ENCODE measurements at places on chromosomes 1 and 21.
A peak's percentile ranks its signal among the peaks of the same experiment; 100 is the strongest.

DNA sequence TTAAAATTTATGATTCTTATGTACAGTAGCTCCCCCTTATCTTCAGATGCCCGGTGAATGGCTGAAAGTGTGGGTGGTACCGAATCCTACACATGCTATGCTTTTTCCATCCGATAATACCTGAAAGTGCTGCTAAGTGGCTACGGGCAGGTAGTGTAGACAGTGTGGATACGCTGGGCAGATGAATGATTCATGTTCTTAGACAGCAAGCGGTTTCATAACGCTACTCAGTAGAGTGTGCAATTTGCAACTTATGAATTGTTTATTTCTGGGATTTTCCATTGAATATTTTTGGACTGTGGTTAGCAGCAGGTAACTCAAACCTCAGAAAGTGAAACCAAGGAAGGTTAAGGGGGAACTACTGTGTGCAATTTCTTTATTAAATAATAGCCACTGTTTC, 7.5 kb downstream of the PCP4 start:
- DNase-seq: no peak

GRCh38 chr21:33433425-33434114, 30.4 kb downstream of the IFNGR2 start:
- DNase-seq: no peak

GRCh38 chr1:21794656-21795055, 11.7 kb upstream of the USP48 start:
- no peak for DNase-seq

DNA sequence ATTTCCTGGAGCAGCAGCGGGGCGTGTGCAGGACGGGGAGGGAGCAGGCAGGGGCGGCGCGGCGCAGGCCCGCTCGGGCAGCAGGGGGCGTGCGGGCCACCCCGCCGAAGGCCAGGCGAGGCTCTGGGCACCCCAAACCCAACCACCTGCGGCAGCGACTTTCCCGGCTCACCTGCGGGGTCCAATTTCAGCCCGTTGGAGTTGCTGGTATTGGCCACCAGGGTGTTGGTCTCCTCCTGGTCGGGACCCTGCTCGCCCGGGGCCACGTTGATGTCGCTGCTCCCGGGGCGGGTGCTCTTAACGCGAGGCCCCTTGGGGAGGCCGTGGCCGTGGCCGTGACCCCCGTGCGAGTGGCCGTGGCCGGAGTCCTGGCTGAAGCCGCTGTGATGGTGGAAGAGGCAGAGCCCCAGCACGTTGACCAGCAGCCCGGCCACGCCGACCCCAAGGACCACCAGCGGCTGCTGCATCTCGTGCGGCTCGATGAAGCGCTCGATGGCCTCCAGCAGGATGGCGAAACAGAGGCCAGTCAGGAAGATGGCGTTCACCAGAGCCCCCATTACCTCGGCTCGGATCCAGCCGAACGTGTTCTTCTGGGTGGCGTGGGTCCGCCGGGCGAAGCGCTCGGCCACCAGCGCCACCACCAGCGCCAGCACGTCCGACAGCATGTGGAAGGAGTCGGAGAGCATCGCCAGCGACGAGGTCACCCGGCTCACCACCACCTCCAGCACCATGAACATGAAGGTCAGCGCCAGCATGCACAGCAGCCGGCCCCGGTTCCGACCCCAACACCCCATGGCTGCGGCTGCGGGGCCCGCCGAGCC, 932 bp downstream of the SLC30A1 start:
- DNase-seq: peak; percentile 93

- no peak for DNase-seq
These were observed 239.3 kb upstream of the KCNK2 start for GRCh38 chr1:214843281-214843680.

DNA sequence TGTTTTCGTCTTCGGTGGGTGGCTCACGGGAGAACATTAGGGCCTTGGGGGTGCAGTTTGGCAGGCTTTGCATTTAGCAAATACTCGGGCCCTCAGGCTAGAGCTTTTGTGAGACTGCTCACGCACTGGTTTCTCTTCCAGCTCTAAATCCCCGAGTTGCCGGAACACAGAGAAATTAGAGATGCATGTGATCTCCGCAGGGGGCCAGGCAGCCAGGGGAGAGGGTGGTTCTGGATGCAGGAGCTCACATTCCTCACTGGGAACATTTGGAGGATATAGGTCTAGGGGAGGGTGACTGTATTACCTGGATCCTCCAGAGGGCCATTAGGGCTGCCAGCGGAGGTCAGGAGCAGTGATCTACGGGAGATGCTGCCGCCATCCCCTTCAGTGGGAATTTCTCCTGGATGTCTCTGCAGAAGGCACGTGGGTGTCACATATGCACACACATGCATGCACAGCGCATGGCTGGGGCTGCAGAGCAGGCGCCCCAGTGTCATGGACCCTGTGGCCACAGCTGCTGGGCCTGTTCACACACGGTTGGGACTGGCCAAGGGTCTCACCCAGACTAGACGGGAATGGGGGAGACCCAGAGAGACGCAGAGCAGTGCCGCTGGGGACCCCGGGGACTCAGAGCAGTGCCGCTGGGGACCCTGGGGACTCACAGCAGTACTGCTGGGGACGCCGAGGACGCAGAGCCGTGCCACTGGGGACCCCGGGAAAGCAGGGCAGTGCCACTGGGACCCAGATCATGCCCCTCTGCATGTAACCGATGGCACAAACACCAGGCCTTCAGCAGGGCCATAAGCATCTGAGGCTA, 258.7 kb downstream of the CAMTA1 start:
- no peak for DNase-seq

DNA sequence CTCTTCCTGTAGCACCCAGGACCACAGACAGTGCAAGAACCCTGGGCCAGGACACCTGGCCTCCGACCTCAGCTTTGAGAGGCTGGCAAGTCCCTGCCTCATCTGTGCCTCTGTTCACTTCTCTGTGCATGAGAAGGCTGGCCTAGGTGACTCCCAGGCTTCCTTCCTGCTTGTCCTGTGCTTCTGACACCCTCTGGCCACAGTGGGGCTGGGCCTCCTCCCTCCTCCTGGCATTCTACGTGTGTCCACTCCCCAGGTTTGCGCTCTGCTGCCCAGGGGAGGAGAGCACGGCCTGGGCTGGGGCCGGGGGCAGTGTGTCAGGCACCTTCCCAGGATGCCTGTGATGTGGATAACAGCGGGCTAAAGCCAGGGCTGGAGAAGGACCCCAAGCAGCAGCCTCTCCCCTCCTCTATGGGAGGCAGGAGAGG, 30.3 kb upstream of the PKP1 start:
- DNase-seq: peak; percentile 39

DNA sequence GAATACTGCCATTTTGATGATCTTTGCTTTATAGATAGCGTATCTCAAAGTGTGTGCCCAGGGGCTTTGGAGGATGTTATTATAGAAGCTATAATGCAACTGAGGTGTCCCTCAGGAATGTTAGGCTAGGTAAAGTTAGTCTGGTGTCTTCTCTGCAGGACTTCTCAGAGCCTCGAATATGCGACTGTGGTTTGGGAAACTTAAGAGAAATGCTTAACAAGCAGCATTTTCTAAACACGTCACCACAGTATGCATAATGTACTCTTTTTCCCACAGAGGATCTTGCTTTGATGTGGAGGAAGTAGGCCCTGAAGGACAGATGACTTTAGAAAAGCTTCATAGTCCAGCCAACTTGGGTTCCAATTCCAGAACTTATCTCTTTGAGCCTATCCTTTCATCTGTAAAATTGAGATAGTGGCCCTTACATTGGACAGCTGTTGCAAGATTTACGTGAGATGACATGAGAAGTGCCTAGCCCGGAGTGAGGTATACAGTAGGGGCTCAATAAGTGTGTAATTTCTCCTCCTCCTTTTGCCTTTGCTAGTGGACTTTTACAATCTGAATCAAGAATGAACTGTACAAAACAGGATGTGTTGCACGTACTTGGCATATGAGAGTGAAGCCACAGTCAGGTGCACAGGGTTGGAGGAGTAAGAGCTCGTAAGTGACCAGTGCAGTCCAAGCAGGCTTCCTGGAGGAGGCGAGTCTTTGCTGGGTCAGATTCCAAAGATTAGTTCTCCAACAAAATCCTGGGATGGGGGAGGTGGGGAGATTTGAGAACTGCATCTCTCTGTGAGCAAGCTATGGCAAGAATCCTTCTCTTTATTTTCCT, 29.7 kb upstream of the TRABD2B start:
- DNase-seq: no peak

DNA sequence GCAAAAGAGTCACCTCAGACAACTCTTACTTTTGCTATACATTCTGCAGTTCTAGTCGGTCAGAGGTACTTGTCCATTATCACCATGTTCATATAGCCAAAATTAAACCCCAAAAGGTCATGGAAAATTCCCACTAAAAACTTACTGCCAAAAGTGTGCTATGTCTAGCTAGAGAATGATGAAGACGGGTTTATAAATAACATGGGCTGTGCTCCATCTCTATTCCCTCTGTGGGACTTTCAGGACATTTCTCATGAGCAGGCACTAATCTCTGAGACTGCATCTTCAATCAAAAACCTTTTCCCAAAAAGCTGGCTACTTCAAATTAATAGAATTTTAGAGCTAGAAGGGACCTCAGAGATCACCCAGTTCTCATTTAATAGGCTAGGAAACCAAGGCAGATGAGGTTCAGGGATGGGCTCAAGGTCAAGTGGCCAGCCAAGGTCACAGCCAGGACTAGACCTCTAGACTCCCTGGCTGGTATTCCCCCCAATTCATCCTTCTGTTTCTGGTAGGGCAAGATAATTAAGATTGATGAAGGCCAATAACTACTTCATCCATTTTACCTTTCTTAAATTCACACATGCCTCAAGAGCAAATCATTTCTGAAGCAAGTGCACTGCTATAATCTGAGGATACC, 21.0 kb upstream of the MOB3C start:
- no peak for DNase-seq

GRCh38 chr1:4563586-4563985, 90.8 kb upstream of the AJAP1 start:
- DNase-seq: no peak

- DNase-seq: no peak
These were observed 9.3 kb upstream of the DPYD start for GRCh38 chr1:97929874-97930851.

- no peak for DNase-seq
These were observed 653.9 kb upstream of the USP24 start for GRCh38 chr1:55869065-55869464.

- DNase-seq: no peak
These were observed 286.9 kb upstream of the ADGRL2 start for GRCh38 chr1:81513796-81514354.

DNA sequence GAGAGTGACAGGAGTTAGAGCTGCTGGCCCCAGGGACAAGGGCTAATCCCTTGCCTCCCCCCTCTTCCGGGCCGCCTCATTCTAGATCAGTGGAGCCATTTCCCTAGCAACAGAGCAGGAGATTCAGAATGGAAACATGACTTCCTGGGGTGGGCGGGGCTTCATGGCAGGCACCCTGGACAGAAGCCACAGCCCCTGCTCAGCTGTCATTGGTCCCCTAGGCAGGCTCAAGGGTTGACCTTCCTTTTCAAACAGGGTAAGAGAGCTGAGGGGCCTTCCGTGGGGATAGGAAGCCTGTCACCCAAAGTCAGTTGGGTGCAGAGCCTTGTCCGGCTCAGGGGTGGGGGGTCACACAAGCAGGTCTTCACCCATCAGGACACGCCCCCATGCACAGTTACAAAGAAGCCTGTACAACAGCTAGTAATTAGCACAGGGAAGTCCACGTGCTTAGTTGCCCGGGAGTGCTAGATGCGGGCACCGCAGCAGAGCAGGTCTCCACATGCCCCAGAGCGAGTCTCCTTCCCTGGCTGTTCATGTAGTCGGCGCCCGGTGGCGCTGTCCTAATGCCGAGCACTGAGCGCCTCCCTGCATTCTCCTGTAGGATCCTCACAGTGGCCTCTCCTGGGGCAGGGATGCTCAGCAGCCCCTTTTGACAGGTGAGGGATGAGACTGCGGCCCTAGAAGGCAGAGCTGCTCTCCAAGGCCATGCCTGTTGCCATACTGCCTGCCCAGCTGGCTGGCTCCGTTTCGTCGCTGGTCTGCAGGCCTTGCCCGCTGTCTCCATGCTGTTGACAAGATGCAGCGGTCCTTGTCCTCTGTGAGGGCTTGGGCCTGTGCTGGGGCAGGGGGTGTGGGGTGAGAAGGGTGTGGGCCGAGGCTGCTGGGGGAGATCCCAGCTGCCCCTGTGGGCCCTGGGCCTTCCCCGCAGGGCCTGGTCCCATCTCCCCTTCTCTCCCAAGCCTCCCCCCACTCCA, 5.1 kb downstream of the TMEM201 start:
- peak; percentile 89 for DNase-seq

GRCh38 chr1:16205891-16206546, 6.4 kb downstream of the ARHGEF19 start:
- DNase-seq: no peak

GRCh38 chr1:94683886-94684285, 136.3 kb upstream of the SLC44A3 start:
- no peak for DNase-seq

- no peak for DNase-seq
These were observed 4.7 kb upstream of the SPATA45 start for GRCh38 chr1:212852105-212852688.

GRCh38 chr1:58626293-58626692, 49.2 kb upstream of the TACSTD2 start:
- DNase-seq: no peak

DNA sequence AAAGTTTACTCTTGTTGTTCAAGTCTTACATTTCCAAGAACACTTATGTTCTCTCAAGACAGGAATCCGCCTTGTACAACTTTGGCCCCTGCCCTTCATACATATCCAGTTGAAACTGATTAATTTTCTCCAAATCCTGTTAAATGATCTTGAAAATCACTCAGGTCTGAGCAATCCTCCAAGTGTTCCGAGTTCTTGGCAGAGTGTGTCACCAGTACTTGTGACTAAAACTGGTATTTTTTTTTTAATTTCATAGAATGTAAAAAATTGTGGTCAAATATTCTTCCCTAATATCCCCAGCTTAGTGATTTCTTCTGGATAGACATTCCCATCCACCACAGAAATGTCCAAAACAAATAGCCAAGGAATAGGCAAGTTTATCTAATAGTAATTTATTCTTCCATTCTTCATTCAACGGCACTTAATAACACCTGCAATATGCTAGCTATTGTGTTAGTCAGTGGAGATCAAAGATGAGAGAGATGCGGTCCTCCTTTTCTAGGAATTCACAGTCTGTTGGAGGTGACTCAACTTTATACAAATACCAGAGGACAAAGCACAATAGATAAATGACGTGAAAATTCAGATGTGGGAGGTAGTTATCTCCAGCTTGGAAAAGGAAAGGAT, 71.4 kb downstream of the DIRAS3 start:
- no peak for DNase-seq

DNA sequence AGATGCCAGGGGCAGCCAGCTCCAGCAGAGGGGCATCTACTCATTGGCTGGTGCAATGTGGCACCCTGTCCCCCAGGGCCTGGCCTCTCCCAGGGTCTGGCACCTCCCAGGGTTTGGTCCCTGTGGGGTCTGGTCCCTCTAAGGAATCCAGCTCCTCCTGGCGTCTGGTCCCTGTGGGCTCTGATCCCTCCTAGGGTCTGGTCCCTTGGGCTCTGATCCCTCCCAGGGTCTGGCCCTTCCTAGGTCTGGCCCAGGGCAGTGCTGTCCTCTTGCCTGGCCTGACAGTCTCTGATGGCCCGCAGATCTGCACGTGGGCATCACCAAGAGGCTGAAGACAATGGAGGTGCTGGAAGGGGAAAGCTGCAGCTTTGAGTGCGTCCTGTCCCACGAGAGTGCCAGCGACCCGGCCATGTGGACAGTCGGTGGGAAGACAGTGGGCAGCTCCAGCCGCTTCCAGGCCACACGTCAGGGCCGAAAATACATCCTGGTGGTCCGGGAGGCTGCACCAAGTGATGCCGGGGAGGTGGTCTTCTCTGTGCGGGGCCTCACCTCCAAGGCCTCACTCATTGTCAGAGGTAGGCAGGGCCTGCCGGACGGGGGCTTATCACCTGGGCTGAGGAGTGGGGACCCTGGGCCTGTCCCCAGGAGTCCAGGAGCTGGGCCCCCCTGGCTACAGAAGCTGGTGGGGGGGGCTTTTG, 73.9 kb downstream of the OBSCN start:
- peak; percentile 27 for DNase-seq

- no peak for DNase-seq
These were observed 58.2 kb downstream of the GADD45A start for GRCh38 chr1:67743072-67743725.

All from D341Med (cell line).